Esophagus (tissue), 2 donors: ENCODE measurements at places on chromosomes 16 and 17. TPM values are rescaled to one million over a fixed set of nuclear protein-coding genes. Genes with fewer than 3 reads are reported as not detected.

ECI1 gene
- 62.9 TPM for polyA plus RNA-seq

C16orf92 gene
- polyA plus RNA-seq, result not detected

SULT1A2 gene
- 0.05 TPM for polyA plus RNA-seq

HOXB5 gene
- 0.10 TPM for polyA plus RNA-seq

KREMEN2 gene
- polyA plus RNA-seq, result 1.8 TPM

SHISA6 gene
- polyA plus RNA-seq, result 0.33 TPM

MYH2 gene
- polyA plus RNA-seq, result 0.02 TPM

HAS3 gene
- 9.3 TPM for polyA plus RNA-seq

KRT36 gene
- polyA plus RNA-seq, result 0.07 TPM

GNG13 gene
- not detected for polyA plus RNA-seq

IL21R gene
- polyA plus RNA-seq, result 0.19 TPM

CCDC144A gene
- polyA plus RNA-seq, result 0.43 TPM

MC1R gene
- 1.3 TPM for polyA plus RNA-seq

LGALS9C gene
- 28.2 TPM for polyA plus RNA-seq

KRTAP9-2 gene
- not detected for polyA plus RNA-seq

ABCA9 gene
- 2.2 TPM for polyA plus RNA-seq

CLEC18B gene
- 5.4 TPM for polyA plus RNA-seq

DNAAF8 gene
- 0.81 TPM for polyA plus RNA-seq

ABCC11 gene
- polyA plus RNA-seq, result 0.08 TPM

ZFHX3 gene
- 0.62 TPM for polyA plus RNA-seq

CDH1 gene
- polyA plus RNA-seq, result 96.6 TPM
